Stimulated activated CD8-positive, alpha-beta memory T cell treated with anti-CD3 and anti-CD28 coated beads, Interleukin-4, amount 100 ng/mL, for 24 hours (primary cell): ENCODE measurements at places on chromosomes 16 and 17.

DNA sequence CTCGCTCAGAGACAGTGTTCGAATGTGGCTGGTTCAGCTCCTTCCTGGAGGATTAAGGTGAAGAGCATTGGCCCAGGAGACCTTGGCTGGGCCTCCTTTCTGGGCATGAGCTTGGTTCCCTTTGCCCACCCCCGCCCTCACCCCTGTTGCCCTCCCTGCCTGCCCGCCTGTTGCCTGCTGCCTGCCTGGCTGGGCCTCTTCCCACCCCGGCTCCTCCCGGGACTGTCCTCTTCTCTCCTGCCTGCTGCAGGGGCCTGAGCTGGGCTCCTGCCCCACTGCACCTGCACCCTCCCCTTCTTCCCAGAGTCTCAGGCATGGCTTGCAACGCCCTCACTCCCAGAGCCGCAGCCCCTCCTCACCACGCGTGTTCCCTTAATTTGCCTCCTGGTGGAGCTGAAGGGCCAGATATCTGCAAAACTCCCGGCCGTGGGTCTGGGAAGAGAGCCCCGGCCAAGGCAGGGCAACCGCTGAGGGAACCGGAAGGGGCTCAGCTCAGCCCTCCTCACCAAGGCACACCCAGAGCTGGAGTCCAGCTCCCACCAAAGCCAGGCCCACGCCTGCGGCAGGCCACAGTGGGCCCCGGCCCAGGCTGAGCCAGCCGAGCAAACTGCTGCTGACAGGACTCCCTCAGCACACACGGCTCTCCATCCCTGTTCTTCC, 31.2 kb downstream of the MNT start:
- no peak for DNase-seq

DNA sequence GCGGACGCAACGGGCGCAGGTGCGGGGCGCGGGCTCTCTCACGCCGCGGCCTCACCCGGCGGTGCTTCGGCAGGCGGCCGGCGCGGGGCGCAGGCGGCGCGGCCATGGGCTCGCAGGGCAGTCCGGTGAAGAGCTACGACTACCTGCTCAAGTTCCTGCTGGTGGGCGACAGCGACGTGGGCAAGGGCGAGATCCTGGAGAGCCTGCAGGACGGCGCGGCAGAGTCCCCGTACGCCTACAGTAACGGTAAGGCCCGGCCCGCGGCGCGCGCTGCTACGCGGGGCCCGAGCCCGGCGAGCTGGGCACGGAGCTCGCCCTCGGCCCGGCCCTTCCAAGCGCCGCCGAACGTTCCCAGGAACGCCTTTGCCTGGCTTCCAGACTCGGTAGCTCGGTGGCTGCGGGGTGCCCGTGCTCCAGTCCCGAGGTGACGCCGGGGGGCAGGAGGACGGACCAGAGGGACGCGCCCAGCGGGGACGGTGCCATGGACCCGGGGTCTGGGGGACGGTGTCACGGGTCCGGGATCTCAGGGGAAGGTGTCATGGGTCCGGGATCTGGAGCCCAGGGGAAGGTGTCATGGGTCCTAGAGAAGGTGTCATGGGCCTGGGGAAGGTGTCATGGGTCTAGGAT, 435 bp downstream of the RAB40C start:
- DNase-seq: no peak

GRCh38 chr16:46743232-46743719, 4.9 kb downstream of the MYLK3 start:
- no peak for DNase-seq

DNA sequence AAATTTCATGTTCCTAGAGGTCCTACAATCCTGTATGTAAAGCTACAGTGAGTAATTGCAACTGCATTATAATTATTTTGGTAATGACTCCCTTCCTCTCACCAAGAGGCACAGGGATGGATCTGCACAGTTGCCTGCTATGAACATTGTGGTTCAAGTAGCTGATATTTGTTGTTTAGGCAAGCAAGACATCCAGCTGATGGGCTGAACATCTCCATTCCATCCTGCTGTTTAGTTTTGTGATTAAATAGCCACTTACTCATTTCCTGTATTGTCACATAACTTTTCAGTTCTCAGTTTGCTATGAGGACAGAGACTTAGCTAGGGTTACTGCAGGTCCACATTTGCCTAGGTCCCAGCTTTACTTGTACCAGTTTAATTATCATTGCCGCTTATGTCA, 181.2 kb upstream of the TBX2 start:
- DNase-seq: no peak

DNA sequence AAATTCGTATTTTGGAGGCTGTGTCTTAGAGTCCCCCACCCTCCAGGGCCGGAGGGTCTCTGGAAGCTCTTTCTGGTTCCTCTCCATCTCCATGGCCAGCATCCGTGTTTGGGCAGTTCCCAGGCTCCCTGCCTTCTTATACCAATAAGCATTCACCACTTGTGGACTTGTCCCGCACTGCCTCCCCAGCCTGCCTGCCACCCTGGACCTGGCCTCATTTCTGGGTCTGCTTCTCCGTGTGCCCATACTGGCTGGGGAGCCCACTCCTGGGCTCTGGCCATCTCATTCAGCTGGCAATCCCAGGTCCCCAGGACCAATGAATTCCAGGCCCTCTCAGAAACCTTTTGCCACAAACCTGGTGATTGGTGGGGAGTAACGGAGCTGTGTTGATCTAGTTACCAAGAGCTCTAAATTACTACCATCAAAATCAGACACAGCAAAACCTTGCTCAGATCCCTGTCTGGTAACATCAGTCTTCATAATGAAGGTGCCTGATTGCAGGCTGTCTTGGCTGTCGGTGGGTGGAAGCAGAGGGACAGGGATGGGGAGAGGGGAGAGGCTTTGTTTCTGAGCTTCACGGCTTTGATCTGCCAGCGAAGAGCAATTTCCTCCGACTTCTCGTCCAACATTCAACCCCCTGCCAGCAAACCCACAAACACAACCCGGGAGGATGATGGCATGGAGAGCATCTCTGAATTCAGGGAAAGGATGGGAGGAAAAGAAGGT, 27.7 kb upstream of the CRHR1 start:
- no peak for DNase-seq

- DNase-seq: no peak
These were observed 357.0 kb upstream of the C16orf82 start for GRCh38 chr16:26709754-26710153.
